Fibroblast of mammary gland (primary cell): ENCODE measurements at places on chromosomes 1 and 21.

DNA sequence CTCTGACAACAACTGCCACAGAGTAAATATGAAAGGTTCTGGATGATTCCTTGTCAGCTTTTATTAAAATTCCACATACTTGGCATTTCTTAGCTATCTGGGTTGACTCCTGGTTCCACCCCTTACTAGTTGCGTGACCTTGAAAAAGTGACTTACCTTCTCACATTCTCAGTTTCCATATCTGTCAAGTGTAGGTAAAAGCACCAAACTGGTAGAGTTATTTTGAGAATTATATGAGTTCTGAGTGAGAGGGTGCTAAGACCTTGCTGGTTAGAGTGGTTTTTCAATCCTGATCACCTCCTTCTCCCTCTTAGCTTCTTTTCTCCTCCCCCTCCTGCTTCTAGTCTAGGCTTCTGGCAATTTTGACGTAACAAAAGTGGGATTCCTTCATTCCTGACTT, 83.4 kb upstream of the ABCD3 start:
- DNase-seq, result no peak

DNA sequence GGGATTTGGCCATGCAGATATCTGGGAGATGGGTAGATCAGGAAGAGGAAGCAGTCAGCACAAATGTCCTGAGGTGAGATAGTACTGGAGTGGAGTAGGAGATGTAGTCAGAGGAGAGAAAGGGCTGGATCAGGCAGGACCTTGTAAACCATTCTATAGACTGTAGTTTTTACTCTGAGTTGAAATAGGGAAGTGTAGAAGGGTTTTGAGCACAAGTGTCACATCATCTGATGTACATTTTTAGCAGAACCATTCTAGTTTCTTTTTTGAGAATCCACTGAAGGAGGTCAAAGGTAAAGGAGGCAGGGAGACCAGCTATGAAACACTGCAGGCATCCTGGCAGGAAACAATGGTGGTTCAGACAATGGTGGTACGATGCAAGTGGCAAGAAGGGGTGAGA, 194.6 kb upstream of the RRP15 start:
- no peak for DNase-seq

DNA sequence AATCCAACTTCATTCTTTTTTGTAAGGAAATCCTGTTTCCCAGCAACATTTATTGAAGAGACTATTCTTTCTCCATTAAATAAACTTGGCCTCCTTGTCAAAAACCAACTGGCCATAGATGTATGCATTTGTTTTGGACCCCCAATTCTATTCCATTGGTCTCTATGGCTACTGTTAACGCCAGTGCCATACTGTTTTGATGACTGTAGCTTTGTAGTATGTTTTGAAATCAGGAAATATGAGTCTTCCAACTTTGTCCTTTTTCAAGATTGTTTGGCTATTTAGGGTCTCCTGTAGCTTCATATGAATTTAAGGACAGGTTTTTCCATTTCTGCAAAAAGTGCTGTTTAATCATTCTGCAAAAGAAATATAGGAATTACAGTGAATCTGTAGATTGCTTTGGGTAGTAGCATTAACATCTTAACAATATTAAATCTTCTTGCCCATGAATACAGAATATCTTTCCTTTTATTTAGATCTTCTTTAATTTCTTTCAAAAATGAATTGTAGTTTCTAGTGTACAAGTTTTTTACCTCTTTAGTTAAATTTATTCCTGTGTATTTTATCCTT, 61.3 kb downstream of the ITGB3BP start:
- no peak for DNase-seq

GRCh38 chr1:193471981-193472380, 285.6 kb upstream of the B3GALT2 start:
- DNase-seq, result no peak

DNA sequence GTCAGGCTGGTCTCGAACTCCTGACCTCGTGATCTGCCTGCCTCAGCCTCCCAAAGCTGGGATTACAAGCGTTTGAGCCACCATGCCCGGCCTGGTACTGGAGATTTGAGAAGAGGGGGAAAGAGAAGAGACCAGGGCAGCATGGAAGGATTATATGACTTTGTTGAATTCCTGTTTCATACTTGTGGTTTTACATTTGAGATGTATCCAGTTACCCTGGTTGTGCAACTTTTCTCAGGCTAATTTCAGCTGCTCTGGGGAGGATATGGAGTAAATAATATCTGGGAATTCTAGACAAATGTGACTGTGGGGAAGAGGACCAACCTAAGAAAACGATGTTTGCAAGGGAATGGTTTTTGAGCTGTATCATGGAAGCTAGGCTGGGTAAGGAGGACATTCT, 89.5 kb upstream of the GREM2 start:
- DNase-seq, result peak; percentile 85

DNA sequence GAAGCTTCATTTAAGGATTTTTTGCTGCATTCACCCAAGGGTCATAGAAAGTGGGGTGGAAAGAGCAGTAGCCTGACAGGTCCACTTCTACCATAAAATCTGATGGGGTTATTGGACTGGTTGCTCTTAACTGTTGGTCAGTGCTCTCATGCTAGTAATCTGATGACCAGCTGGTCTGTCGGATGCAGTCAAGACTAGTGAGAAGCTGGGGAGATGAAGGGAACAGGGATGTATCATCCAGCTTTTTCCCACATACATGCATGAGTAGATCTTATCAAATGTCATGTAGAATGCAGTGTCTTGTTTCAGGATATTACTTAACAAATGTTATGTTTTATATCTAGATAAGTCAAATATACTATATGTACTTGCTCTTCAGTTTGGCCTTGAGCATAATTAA, 11.1 kb downstream of the ATP1B1 start:
- DNase-seq, result peak; percentile 31

GRCh38 chr1:27521861-27522431, 32.0 kb upstream of the WASF2 start:
- no peak for DNase-seq

DNA sequence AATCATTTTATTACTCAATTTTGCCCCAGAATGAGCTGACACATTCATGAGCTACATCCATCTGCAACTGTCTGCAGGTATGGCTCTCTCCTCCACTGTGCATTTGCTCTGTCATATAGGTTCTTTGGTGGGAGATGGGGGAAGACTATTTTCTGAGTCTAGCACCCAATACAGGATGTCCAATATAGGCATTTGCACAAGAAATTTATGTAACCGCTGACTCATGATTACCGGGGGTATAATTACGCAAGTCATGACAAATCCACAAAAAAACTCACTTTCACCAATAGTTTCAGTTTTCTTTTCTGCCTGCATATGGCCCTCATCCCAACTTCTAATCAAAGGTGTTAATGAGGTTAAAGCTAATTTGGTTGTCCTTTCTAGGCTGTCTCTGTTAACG, 17.5 kb upstream of the VSIG8 start:
- peak; percentile 89 for DNase-seq

- DNase-seq, result peak; percentile 62
Measured at GRCh38 chr1:222820171-222820712, 5.4 kb downstream of the DISP1 start.

DNA sequence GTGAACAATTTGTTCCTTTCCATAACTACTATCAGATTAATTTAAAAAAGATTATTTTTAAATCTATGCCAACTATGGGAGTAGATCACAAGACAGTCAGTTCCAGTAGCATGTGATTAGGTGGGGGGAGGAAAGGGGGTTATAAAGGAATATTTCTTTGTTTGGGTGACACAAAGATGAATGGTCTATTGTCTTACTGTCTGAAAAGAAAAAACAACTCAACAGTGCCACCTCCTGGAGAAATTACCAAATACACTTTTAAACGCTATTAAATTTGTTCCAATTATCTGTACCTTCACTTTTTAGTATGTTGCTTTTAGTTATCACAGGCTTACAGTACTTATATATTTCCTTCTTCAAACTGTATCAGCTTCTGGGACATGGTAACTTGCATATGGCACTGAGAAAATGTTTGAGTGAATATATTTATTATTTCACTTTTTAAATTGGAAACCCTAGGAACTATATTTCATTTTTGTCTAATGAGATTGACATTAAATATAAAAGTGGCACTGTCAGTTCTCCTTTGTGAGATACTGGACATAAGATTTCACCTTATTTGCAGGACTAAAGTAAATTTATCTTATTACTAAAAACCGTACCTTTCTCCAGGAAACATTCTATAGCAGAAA, 1.7 kb upstream of the SORT1 start:
- peak; percentile 69 for DNase-seq

DNA sequence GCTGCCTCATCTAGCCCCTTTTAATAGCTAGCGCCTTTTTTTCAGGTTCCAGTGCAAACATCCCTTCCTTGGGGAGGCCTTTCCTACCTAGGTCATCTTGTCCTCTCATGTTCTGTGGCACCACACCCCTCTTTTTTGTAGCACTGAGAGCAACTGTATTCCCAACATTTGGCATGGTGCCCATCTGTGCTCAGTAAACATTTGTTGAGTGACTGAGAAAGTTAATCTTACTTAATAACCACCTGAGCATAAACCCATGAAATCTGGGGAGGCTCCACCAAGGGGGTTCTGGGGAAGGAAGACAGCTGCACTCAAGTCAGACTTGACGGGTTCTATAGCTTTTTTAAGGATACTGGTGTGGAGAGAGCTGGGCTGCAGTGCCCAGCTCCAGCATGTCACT, 90.0 kb downstream of the NOS1AP start:
- no peak for DNase-seq

GRCh38 chr1:214219902-214220301, 61.1 kb upstream of the SMYD2 start:
- no peak for DNase-seq

DNA sequence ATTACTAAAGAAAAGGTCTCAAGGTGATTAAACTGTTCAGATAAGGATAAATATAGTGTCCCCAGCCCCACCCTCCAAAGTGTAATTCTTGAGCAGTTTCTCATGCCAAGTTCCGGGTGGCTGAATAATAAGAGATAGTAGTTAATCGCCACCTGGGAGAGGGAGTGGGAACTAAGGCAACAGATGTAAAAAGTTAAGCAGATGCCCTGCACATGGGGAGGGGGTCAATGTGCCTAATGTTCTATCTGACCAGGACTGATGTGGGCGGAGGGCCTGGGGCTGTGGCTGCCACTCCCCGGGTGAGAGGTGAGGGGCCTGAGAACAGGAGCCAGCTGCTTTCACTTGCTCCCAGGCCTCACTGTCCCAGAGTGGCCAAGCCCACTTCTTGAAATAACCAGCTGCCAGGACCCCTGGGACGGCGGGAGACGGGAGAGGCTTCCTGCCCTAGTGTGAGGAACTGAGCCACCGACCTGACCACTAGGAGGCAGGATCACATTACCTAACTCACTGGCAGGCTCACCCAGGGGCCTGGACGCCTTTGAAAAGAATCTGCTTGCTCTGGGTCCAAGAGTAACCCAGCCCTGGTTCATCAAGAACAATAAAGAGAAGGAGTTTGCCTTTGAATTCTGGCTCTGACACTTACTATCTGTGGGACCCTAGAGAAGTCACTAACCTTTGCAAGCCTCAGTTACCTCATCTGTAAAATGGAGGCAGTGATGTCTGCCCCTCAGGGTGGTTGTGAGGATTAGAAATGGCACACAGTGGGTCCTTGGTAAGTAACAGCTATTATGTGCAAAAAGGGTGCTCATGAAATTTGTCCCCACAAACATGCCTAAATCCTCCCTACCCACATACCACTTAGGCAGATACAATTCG, 179.2 kb downstream of the ATG4C start:
- peak; percentile 53 for DNase-seq

GRCh38 chr1:1213345-1214265, at the start of gene TNFRSF4:
TNFRSF4 (minus strand) TSS chr1:1214153; CDS start chr1:1214127, 26 bp downstream.
- DNase-seq, result no peak

DNA sequence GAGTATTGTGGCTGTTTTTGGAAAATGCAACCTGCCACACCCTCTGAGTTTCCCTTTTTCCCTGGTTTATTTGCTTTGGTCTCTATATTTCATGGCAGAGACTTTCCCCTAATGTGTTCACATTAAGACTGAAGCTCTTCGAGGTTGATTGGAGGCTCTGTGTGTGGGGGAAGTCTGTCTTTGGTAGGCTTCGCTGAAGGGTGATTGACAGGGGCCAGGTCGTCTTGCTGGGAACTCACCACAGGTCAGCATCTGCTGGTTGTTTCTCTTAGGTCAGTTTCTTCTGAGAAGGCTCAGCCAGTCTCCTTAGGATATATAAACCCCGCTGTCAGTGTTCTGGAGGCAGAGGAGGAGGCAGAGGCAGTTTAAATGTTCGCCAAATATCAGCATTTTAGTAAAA, 249.4 kb downstream of the RPS6KC1 start:
- no peak for DNase-seq

- DNase-seq, result no peak
Measured at GRCh38 chr1:67889466-67889865, 56.2 kb upstream of the GNG12 start.

- DNase-seq, result no peak
Measured at GRCh38 chr1:119323216-119323982, 45.2 kb upstream of the HAO2 start.

DNA sequence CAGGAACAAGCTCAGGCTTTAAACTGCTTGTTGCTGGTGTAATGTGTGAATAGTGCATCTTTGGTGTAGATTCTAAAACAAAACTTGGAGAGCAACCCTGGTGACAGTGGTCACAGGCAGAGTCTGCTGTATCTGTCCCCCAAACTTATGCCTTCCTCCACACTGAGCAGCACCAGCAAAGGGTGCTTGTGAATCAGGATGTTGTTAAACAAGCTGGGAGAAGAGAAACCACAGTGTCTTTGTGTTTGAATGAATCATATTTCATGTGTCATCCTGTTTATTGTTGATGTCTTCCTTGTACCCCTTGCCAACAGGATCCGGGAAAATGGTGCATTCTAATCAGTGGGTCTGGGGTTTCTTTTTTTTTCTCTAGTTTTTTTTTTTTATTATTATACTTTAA, 91.9 kb upstream of the COG2 start:
- peak; percentile 16 for DNase-seq

- DNase-seq, result no peak
Measured at GRCh38 chr1:174274884-174275283, 115.6 kb downstream of the RABGAP1L start.

DNA sequence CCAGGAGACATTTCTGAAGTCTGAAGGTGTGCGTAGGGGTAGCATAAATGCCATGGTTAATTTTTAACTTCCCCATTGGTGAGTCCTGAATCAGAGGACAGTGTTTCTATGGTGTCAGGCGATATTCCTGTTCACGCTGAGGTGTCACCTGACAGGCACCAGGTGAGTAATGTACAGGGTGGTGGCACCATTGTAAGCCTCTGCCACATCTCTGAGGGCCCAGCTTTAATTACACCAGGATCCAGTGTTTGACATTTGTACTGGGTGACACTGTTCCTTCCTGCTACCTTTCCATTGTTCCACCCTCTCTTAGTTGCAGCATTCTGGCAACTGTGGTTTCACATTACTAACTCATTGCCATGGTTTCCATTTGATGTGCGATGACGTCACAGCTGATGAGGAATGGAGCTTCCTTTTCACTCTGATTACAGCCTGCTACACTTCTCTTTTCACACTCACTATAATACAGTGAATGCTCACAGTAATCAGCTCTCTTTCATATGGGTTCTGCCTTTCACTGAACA, 40.6 kb upstream of the MARK1 start:
- peak; percentile 68 for DNase-seq

DNA sequence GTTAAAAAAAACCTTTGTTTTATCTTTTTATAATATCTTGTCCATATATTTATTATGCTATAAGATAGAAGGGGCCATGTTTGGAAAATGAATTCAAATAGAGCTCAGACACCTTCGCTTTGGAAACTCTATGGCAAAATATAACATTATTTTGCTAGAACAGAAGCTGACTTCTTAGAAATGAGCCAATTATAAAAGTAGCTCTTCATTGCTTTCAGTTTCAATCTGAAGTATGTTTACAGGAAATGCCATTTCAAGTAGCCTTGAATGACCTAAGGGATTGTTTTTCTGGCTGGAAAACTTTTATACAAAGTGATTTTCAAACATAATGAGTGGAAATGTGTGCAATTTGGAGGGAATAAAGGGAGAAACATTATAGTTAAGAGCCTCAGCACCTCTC, 37.8 kb upstream of the GBP5 start:
- DNase-seq, result peak; percentile 28
